KBM-7 (cell line): ENCODE measurements at places on chromosomes 13 and 19.

DNA sequence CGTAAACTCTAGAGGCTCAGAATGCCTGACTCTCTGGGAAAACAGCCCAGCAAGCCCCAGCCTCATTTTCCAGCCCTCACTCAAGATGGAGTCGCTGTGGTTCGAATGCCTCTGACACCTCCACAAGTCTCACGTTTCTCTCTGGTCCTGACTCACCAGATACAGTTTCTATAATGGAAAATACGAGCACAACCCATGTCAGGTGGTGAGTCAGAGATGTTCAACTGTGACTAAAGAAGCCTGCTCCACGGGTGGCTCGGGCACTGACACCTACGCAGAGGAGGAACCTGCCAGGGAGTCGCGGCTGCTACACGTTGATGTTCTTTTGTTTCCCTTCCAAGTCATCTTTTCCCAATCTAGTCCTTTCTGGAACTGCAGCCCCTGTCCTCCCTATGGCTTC lies 87.1 kb upstream of the STK24 start:
- no peak for DNase-seq

DNA sequence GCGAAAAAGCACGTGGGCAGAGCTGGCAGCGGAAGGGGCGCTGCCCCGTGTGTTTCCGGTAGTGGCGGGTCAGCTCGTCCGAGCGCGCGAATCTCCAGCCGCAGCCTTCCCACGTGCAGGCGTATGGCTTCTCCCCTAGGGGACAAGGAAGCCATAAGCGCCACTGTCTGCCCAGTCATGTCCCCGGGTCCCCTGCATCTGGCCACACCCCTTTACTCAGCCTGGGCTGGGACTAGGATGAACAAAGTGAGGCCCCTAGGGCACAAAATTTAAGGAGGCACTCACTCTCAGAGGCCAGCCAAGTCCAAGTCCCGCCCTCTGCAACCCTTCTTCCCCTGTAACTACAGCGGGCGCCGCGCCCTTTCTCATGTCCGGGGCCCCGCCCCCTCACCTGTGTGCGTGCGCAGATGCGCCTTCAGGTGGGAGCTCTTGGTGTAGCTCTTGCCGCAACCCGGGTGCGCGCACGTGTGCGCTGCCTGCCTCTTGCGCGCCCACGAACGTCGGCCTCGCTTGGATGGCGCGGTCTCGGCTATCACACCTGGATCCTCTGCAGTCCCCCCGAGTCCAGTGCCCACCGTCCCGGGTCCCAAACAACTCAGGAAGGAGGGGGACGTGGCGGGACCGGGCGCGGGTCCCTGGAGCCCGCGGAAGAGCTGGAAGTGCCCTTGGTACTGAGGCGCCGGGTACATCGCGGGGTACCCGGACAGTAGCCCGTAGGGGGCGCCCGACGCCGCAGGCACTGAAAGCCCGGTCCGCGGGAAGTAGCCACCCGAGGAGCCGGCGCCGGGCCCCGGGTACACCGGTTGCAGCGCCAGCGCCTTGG lies 1.9 kb downstream of the KLF1 start:
- no peak for DNase-seq

- no peak for DNase-seq
Observed at GRCh38 chr13:32504876-32505275, 33.7 kb downstream of the N4BP2L2 start.

- DNase-seq, result peak; percentile 86
Observed at GRCh38 chr19:7920519-7921301, 572 bp downstream of the SNAPC2 start.

DNA sequence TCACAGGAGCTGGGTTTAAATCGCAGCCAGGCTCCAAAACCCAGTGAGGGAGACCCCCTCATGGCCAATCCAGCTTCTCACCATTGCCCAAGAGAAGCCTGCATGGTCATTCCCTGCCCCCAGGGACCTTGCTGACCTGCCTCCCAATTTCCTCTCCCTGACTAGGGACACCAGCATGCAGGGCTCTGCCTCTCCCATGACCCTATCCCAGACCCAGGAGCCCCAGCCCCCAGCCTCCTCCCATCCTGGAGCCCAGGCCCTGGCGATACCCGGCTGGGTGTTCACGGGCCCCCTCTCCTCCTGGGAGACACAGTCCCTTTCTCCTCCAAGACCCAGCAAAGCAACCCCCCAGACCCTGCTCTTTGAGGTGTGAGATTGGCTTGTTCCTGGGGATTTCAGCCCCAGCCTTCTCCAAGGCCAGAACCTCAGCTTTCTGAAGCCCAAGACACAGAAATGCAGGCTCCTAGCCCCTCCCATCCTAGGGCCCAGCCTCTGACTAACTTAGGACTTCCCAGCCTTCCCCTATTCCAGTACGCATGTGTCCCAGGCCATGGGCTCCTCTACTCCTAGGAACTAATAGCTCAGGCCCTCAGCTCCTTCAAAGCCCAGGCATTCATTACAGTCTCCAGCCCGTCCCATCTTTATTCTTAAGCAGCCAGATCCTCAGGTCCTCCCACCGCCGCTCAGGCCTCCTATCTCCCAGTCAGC lies 1.1 kb downstream of the GYS1 start:
- peak; percentile 48 for DNase-seq

DNA sequence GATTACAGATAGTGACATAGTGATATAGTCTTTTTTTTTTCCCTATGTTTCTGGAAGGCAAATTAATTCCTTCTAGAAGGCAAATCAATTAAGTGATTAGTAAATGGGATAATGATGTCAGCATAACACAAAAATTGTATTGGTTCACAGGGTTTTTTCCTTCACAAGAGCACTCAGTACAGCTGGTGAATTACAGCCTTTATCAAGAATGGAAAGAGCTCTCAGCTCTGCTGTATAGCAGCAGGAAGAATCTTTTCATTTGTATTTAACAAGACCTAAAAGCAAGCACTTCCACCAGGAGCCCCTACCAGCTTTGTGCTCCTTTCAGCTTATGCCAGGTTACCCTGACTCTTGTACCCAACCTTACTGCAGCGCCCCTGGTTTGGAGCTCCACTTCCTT lies 90.8 kb downstream of the SERP2 start:
- no peak for DNase-seq

- DNase-seq, result no peak
Observed at GRCh38 chr13:48576448-48577010, 43.6 kb upstream of the RCBTB2 start.

DNA sequence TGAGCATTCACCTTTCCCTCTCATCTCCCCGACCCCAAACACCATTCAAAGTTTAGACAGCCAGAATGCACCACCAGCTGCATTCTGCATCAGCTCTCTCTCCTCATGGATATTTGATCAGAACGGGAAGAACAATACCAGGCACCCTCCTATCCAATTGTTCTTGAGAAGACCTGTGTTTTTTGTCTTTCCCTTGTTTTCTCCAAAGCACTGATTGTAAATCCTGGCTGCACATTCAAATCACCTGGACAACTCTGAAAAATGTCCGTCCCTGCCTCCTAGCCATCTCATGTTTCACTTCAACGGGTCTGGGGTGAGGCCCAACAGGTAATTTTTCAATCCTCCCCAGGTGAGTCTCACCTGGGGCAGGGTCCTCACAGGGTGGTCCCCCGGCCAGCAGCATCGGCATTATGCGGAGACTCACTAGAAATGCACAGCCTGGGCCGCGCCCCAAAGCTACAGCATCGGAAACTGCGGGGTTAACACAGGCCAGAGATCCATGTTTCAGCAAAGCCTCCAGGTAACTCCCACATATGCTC lies 5.5 kb downstream of the IRS2 start:
- DNase-seq, result no peak

DNA sequence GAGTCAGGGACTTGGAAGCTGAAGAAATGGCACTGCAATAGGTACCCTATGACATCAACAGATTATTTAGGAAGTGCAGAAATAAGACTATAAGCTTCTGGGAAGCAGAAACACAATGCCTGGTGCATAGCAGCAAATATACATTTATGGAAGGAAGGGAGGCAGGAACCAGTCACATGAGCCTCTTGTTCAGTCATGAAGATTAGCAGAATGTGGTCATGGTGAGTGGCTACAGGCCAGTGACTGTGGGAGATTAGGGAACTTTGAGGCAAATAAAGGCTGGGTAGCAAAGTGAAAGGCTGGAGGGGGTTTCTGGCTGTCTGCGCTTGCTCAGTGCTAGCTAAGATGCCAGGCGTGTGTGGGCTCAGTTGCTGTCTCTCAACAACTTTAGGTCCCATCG lies 96.3 kb downstream of the EPSTI1 start:
- DNase-seq, result no peak

DNA sequence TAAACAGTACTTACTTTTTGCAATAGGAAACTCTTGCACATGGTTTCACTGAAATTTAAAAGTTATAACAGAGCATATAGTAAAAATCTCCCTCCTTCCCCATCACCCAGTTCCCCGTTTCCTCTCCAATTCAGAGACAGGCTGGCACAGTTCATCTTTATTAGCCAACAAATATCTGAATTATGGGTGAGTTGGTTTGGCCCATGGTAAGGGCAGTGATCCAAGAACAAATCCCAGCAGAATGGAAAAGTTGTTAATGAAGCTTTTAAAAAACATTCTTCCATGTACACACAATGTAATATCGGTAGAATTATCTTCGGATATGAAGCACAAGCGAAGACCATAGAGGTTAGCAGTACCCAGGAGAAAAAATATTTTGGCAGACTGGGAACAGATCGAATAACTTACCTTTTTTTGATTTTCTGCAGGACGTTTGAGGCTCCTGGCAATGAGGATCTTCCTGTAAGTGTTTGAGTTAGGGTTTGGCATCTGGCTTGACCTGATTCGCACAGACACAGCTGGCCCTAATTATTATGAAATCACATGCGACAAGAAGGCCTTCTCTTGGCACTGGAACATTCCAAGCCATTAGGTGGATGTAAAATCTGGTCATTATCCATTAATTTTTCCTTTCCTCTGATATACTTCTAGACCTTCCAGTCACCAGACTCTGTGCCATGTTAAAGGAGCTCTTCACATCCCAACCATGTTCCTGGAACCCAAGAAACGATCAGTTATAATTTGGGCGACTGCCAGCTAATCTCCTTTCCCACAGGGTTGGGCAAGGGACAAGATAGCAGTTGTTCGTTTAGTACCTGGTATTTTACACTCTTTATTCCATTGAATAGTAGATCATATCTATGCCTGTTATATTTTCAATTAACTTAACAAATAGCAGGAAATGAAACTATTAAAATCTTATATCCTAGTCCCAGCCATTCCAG lies 139.4 kb upstream of the TSC22D1 start:
- no peak for DNase-seq

GRCh38 chr13:28573595-28574373 lies 78.9 kb upstream of the FLT1 start:
- no peak for DNase-seq

- peak; percentile 1 for DNase-seq
Observed at GRCh38 chr13:102128216-102128810, 273.5 kb downstream of the FGF14 start.

- peak; percentile 65 for DNase-seq
Observed at GRCh38 chr19:50794876-50795663, 4.9 kb downstream of the ACP4 start.

- DNase-seq, result no peak
Observed at GRCh38 chr19:14127176-14127575, 9.2 kb downstream of the ASF1B start.

DNA sequence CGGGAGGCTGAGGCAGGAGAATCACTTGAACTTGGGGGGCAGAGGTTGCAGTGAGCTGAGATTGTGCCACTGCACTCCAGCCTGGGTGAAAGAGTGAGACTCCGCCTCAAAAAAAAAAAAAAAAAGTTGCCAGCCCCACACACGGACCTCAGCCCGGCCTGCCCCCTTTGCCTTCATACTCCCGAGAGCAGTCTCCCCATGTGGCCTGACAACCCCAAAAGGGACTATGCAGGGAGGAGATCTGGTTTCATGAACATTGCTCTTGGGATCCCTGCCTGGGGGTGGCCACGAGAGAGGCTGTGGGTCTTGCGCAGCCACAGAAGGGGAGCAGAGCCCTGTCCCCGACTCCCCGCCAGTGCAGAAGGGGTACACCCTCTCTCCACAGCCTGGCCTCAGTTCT lies 30.9 kb upstream of the ADGRE5 start:
- no peak for DNase-seq

DNA sequence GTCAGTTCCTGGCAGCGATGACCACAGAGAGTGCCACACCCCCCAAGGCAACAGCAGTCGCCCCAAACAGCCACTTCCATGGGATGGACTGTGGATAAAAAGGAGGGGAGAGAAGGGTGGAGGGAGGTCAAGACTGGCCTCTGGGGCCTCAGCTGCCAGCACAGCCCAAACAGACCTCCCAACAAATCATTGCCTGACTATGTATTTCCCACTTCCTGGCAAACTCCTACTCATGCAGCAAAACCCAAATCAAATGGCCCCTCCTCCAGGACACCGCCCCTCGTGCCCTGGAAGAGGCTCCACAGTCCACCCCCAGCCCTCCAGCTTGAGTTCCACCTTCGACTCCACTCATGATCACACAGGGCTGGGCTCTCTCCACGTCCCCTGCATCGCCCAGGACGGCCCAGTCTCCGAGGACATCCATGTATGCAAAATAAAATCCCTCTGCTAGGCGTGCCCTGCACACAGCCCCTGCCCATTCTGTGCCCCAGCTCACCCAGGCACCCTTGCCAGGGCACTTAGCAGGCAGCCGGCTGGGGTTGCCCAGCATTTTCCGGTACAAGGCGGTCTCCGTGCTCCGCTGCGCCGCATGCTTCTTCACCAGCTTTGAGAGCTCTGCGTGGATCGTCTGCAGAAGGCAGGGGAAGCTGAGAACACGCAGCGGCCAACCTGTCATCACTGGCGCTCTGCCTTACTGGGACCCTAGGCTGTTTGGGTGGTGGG lies 10.5 kb upstream of the ELL start:
- DNase-seq, result no peak

DNA sequence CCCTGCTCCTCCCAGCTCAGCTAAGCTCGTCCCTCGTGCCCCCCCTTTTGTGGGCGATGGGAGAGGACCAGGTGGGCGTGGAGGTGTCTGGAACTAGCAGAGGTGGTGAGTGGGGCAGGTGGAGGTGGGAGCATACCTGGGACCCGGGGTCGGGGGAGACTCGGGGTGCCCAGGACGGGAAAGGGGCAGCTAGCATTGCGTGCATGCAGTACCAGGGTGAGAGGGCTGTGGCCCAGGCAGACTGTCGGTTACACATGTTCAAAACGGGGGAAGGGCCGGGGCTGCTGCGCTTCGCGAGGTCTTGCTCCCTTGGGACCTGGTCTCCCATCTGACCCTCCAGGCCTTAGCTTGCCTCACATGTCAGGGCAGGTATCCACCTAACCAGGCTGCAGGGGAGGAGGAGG lies 9.1 kb downstream of the TLE5 start:
- no peak for DNase-seq

GRCh38 chr13:44422755-44423643 lies 49.4 kb downstream of the SERP2 start:
- no peak for DNase-seq
